ENCODE measurements at places on chromosomes 4 and X.

DNA sequence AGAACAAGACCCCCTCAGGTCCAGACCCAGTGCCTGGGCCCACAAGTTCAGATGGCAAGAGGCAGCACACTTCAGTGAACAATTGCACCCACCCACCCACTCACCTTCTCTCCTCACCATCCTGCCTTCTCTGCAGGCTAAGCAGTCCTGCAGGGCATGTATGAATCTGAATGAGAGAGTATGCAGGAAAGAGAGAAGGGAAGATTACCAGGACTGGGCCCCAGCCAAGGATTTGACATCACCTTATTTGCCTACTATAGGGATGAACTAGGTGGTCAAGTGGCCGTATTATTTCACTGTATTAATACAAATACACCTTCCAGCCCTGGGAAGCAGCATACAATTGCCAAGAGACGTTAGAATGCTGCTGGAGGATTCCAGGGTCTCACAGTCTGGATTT, 2.1 kb upstream of the ZNF141 start:
- DNase-seq = no peak

DNA sequence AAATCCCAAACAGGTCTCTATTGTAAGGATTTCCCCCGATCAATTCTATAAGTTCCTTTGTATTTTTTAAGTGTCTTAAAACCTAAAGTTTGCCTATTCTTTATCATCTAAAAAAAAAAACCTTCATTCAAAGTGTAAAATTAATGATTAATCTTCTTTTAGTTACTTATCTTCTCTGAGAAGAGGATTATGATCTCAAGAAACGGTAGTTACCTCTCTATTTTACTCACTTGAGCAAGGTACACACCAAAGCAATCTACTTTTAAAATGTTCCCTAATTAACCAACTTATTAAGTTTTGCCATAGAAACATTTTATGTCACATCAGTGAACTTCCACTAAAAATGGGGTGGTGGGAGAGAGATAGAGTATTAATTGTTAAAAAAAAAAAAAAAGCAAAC, 15.2 kb upstream of the GALNT7 start:
- no peak for DNase-seq

- no peak for DNase-seq
These were observed 1801.3 kb upstream of the PCDH10 start for GRCh38 chr4:131347816-131348215.

- DNase-seq = no peak
These were observed 67.1 kb upstream of the SPIN4 start for GRCh38 chrX:63418211-63418610.

GRCh38 chr4:69194166-69194565, 20.4 kb downstream of the UGT2B11 start:
- no peak for DNase-seq

DNA sequence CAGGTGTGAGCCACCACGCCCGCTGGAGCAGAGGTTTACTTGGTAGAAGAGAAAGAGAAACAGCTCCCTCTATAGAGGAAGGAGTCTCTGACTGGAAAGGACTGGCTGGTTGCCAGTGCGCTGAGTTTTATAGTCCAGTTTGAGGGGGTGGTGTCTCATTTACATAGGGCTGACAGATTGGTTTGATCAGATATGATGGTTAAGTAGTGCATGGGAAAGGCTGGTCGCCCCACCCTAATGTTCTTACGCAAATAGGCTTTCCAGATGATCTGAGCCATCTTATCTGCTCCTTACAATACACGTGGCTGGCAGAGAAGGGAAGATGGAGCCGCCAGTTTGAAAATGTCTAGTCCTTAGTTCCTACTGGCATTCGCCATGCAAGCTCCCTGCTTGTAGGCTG, 439.5 kb downstream of the NAF1 start:
- DNase-seq = no peak

DNA sequence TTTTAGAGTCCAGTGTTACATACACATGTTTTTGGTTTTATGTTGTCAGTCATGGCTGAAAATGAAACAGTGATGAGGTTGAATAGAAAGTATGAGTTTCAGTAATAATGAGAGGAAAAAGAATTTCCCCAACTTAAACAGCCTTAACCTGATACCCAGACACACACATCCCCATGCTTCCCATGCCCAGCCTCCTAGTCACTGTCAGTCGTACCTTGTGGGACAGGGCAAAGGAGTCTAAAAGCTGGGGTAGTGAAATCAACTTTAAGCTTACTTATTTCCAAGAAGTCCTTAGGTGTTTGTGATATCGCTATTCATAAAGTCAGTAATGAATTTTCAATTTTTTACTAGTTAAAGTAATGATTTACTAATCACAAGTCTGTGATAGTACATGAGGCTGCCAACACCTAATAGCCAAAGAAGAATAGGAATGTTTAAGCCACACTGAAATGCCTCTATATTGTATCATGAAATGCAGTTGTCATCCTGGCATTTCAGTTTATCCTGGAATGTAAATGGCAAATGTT, 24.3 kb upstream of the GPR34 start:
- no peak for DNase-seq

- no peak for DNase-seq
These were observed 55.8 kb upstream of the GIMD1 start for GRCh38 chr4:106424426-106424825.

DNA sequence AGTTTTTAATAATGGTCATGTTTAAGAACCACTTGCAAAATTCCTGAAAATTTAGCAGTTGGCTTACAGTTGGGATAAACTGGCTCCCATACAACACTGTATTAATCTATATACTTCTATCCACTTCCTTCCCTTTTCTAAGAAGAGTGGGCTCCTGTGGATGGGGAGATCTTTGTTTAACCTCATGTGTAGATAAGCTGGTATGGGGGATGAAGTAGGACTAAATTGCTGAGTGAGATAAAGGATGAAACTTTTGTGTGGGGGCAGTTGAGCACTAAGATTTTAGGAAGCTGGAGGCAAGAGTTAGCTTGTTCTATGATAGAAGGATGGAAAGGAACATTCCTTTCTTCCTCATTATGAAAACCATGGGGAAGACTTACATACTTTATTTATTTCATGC, 54.6 kb upstream of the ATP8A1 start:
- no peak for DNase-seq

- DNase-seq = no peak
These were observed 16.5 kb downstream of the MCF2 start for GRCh38 chrX:139691493-139691842.

DNA sequence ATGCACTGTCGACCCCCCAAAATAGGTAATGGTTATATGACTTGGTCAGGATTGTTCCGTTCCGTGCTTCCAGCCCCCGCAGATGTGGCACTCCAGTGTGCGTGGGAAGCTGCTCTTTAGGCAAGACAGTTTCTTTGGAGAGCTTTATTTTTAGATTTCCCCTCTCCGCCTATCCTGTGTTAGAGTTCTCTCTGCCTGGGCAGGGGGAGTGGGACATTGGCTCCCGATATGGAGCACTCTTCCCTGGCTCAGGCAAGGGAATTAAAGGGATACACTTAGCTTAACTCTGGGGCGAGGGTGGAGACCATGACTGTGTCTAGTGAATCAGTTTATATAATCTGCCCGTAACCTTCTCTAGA, 36.0 kb downstream of the DLG3 start:
- DNase-seq = no peak

DNA sequence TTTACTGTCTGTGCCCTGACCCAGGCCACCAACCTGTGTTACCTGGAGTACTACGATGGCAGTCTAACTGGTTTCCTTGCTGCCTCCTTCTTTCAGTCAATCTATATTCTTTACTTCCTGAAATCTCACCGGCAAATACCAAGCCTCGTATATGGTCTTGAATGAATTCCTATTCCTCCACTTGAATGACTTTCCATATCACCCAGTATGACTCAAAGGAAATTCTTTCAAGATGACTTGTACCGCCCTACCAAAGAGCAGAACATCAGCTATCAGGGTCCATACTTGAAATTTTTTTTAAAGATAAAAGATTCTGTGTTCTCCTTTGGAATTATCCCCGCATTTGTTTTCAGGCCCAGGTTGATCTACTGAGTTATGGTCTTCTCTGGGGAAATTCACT, 378.0 kb downstream of the AFF2 start:
- DNase-seq = no peak

- no peak for DNase-seq
These were observed 583.3 kb upstream of the TENM3 start for GRCh38 chr4:181659876-181660275.

GRCh38 chrX:9651737-9652136, 113.9 kb downstream of the GPR143 start:
- DNase-seq = no peak

- DNase-seq = no peak
These were observed 109.9 kb downstream of the AFF1 start for GRCh38 chr4:87044511-87045233.

GRCh38 chrX:9336456-9336855, 128.4 kb upstream of the TBL1X start:
- DNase-seq = no peak

DNA sequence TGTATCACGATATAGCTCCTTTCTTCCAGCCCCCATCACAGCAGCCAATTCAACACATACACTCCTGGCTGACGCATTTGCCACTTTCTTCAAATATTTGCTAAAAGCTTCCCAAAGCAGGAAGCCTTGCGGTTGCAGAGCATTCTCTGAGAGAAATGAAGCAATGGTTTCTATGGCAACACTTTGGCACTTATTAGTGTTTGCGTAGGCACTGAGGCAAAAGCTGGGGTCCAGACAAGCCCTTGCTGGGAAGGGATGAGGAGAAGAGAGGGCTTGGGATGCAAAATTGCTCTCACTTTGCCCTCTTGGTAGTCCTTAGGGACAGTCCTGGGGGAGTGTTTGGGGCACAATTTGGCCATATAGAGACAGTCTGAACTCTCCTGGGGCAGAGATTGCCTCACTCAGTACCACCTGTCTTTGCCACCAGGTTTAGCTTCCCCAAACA, 55.0 kb upstream of the PAK3 start:
- no peak for DNase-seq

- DNase-seq = no peak
These were observed 25.4 kb downstream of the ATP7A start for GRCh38 chrX:77935886-77936285.

DNA sequence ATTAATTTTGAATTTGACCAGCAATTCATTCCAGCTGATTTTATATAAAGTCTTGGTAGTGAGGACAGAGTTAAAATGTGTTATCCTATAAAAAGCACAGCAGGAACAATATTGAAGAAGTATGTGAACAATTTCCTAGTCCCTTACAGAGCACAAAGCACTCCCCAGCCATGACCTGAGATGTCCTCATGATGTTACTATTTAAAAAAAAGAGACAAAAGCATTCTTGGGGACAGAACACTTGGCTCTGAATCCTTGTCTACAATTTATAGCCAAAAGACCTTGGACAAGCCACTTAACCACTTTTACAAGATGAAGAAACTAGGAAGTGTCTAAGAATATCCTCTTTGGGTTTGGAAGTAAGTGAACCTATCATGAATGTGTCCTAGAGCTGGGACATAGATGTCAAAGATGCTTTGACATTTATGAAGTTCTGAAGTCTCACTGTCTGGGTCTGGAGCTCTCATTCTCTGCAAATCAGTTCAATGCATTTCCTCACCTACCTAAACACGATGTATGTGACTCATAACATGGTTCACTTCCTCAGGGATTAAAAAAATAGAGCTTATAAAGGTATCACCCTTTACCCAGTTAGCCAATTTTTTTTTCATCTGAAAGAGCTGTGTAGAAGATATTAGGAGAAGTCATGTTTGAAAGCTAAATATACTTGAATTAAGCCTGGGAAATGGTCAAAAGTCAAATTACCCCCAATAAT, 61.4 kb downstream of the IGFBP7 start:
- no peak for DNase-seq

DNA sequence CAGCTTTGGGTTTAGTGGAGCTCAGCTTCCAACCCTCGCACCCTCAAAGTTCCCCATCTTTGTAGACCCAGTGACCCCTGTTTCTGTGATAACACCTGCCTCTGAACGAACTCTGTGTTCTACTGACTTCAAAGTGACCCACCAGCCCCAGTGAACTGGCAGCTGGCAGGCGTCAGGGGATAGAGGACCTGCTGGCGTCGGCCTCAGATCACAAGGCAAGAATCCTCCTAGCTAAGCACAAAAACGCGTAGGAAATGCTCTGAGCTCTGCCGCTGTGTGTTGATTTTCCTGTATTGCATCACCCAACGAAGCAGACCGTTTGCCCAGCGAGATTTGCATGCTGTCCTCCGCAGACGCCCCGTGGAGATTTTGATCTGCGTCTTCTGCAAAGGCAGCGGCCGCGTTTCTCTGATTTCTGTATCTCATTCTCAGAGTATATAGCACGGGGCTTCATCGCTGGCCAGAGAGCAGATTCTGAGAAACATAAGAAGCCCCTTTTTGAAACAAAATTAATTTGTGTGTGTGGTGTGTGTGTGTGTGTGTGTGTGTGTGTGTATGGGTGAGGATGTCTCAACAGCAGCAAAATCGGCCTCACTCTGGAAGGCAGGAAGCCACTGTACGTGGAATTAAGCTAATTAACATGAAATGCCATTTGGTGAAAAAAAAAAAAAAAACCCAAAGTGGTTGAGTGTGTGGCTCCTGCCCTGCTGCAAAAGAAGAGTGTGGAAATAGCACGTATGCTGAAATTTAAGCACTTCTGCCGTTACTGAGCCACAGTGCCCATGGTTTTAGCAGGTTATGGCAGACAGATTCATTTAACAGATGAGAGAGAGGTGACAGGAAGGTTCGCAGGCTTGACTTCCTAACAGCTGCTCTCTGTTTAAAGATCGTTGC, 29.2 kb upstream of the ASMTL start:
- no peak for DNase-seq

GRCh38 chr4:188603646-188604045, 464.4 kb downstream of the TRIML1 start:
- DNase-seq = no peak

DNA sequence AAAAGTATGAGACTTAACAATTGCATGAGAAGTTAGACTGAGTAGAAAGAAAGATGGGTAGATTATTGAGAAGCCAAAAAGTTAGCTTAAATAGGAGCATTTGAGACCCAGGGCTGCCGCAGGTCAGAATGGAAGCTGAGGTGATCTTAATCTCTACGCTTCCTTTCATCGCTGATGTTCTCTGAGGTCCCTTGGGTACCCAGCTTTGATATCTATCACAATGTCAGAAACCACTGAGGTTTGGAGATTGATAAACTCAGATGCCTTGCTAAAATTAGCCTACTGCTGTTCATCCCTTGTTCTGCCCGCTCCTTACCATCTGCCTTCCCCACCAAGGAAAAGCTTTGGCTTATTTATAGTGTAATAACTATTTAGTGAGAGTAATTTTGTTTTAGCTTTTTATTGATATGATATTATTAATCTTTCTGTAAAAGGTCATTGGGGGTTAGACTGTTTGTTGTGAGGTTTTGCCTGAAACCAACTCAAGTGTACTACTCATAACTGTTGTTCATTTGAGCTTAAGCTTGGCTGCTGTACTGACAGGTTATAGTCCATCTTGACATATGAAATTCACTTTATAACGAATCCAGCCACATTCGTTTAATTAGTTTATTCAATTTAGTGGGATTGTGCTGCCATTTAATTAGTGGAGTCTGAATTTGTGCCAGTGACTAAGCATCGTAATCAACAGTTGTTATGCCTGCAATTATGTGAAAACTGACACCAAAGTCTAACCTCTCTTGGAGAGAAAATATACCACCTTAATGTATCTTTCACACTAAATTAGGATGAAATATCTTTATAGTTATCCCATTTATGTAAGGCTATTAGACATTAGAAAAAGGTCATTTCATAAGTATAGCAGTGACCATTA, 15.1 kb downstream of the MCUB start:
- peak; percentile 70 for DNase-seq

GRCh38 chr4:69974631-69975030, 9.1 kb upstream of the CSN2 start:
- DNase-seq = no peak
